ENCODE measurements at places on chromosomes 13 and 19.
A peak's percentile ranks its signal among the peaks of the same experiment; 100 is the strongest.

- no peaks in the 10 kb centered on the region for H3K27me3 ChIP-seq
- H3K36me3 ChIP-seq: no peaks in the 10 kb centered on the region
- no peak overlapping the region for H3K4me3 ChIP-seq
- H3K27ac ChIP-seq: no peak overlapping the region
Measured at GRCh38 chr13:78576261-78576660, 27.1 kb downstream of the POU4F1 start.

DNA sequence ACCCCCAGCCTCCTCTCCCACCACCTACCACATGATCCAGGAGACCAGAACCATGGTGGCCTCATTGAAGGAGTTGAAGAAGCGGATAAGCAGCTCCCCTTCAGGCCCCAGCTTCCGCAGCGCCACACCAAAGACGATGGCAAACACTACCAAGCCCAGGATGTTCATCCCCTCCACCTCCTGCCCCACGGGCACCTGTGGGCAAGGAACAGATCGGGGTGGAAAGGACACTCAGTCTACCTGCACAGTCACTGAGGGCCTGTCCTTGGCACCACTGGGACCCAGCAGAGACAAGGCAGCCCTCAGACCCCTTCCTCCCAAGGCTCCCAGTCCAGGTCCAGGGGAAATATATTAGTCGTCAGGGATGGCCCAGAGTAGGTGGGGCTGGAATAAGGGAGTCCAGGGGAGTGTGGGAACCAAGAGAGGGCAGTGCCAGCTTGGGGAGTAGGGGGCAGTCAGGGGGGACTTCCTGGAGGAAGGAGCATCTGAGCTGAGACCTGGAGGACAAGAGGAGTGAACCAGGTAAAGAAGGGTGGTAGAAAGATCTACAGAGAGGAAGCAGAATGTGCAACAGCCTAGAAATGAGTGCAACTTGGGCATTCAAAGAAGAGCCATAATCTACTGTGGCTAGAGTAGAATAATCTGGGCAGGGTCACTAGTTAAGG lies 5.9 kb downstream of the SLC1A5 start:
- no peak overlapping the region for H3K4me3 ChIP-seq
- peaks cover 8% of the 10 kb centered on the region for H3K4me1 ChIP-seq
- no peak overlapping the region for H3K27ac ChIP-seq
- no peaks in the 10 kb centered on the region for H3K36me3 ChIP-seq
- no peak for DNase-seq

- peaks cover 30% of the 10 kb centered on the region for H3K36me3 ChIP-seq
- no peaks in the 10 kb centered on the region for H3K27me3 ChIP-seq
- no peak overlapping the region for H3K4me3 ChIP-seq
- H3K27ac ChIP-seq: no peak overlapping the region
- DNase-seq: no peak
- no peaks in the 10 kb centered on the region for H3K4me1 ChIP-seq
Measured at GRCh38 chr19:1579222-1579621, 11.1 kb upstream of the MEX3D start.

GRCh38 chr13:40981361-40981760 lies 37.8 kb downstream of the ELF1 start:
- peaks cover 55% of the 10 kb centered on the region for H3K4me1 ChIP-seq
- peak overlapping the region; percentile 87 for H3K27ac ChIP-seq
- H3K4me3 ChIP-seq: peak overlapping the region; percentile 19
- H3K27me3 ChIP-seq: no peaks in the 10 kb centered on the region

- no peak overlapping the region for H3K4me3 ChIP-seq
- peaks cover 27% of the 10 kb centered on the region for H3K4me1 ChIP-seq
- H3K36me3 ChIP-seq: no peaks in the 10 kb centered on the region
- peak overlapping the region; percentile 66 for H3K27ac ChIP-seq
- no peak for DNase-seq
- no peaks in the 10 kb centered on the region for H3K27me3 ChIP-seq
Measured at GRCh38 chr13:75723901-75724300, 87.8 kb downstream of the LMO7 start.

DNA sequence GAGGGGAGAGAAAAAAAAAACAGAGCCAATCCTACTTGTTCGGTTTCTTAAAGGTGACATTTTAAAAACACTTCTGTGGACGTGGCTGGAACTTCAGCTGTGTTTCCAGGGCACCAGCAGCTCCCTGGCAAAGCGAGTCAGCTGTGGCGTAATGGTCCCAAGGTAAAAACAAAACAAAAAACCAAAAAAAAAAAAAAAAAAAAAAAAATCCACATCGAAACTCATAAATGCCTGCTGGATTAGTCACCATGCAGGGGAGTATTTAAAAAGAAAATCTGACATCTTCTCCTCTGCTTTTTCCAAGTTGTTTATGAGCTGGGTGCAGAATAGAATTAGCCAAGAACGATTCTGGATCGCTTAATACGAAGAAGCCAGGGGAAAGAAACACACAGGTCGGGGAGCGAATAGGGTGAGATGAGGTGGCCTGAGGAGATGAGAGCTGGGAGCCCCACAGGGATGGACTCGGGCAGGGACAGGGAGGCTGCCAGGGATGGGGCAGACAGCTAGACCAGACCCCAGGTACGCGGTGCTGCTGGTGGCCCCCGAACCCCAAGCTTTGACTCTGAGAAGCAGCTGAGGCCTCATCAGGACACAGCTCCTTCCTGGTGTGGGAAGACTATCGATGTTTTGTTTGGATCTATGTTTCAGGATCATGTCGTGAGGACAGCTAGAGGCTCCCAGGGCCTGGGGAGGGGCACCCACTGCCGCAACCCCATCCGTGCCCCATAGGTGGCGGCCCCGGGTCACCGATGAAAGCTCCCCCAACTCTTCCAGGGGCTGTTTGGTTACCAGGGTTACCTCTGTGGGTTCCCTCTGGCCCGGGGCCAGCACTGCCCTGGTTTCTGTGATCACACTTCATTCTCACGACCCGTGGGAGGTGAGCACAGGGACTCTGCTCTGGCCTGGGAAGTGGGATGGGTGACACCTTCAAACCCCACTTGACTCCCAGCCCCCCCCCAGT lies 3.1 kb upstream of the CTXN1 start:
- H3K36me3 ChIP-seq: peaks cover 38% of the 10 kb centered on the region
- peaks cover 62% of the 10 kb centered on the region for H3K4me1 ChIP-seq
- peak overlapping the region; percentile 33 for H3K27ac ChIP-seq
- peak; percentile 39 for DNase-seq
- H3K27me3 ChIP-seq: no peaks in the 10 kb centered on the region

DNA sequence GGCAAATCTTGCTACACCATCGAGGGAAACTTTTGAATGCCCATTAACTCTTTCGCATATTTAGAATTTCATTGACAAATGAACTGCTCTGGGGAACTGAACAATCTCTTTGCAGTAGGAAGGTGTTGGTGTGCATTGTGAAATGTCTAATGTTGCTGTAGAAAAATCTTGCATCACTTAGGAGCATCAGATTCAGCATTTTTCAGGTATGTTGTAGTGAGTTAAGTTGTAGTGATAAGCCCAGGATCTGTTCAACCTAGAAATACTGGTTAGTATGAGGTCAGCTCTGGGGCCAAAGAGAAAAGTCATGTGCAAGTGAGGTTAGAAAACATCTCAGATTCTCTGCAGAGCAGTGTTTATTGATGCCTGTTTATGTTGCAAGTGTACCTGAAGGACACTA lies 4.1 kb downstream of the FRY start:
- no peaks in the 10 kb centered on the region for H3K36me3 ChIP-seq
- H3K27ac ChIP-seq: no peak overlapping the region
- peaks cover 2% of the 10 kb centered on the region for H3K4me1 ChIP-seq
- H3K4me3 ChIP-seq: no peak overlapping the region
- no peaks in the 10 kb centered on the region for H3K27me3 ChIP-seq
- DNase-seq: no peak

DNA sequence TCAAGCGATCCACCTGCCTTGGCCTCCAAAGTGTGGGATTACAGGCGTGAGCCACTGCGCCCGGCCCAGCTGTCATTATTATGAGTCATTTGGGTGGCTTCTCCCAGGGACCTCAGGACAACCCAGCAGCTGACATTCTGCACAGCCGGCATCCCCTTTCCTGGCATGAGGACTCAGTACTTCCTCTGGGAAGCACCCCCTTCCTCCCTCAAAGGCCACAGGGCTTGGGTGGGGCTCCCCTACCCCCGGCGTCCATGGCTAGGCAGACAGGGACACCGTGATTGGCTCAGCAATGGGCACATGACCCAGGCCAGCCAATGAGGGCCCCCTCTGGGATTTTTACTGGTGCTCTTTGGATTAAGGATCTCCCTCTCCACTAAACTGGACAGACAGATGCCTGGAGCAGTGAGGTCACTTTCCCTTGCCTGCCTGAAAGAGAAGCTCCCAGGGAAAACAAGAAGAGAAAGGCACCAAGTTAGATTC lies 6.0 kb downstream of the KANK2 start:
- H3K4me1 ChIP-seq: peaks cover 62% of the 10 kb centered on the region
- H3K27me3 ChIP-seq: no peaks in the 10 kb centered on the region
- DNase-seq: peak; percentile 42
- no peak overlapping the region for H3K4me3 ChIP-seq
- H3K36me3 ChIP-seq: peaks cover 18% of the 10 kb centered on the region
